ENCODE measurements at places on chromosomes 2 and 18. TPM values are rescaled to one million over a fixed set of nuclear protein-coding genes. Genes with fewer than 3 reads are reported as not detected.

- no peak for DNase-seq
Measured at GRCh38 chr2:158917121-158917520, 51.3 kb upstream of the TANC1 start.

- DNase-seq = no peak
Measured at GRCh38 chr2:149587950-149588487, 444 bp upstream of the MMADHC start.

DNA sequence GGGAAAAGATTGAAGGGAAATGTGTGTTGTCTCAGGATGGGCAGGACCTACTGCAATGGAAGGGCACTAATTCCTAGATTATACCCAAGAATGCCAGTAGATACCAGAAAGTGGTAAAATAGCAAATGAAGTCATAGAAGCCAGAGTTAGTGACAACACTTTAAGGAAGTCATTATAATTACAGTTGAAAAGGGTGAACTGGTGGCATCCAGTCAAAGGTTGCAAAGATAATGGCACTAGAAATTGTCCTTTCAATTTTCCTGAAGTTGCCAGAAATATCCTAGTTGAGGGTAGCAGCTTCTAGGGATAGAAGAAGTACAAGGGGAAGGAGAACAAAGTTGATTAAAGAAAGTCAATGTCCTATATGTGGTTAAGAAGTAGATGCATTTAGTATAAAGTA is 68.8 kb upstream of the GLS start:
- no peak for DNase-seq

DNA sequence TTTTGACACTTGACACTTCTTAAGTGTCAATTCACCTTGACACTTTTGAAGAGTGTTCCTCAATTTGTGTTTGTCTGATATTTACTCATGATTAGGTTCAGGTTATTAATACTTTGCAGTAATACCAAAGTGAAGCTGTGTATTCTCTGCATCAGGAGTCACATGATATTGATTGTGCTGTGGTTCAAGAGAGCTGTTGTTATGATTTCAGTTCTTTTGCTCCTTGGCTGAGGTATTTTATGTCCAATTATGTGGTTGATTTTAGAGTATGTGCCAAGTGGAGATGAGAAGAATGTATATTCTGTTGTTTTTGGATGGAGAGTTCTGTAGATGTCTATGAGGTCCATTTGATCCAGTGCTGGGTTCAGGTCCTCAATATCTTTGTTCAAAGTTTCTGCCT is 17.2 kb downstream of the EHBP1 start:
- DNase-seq = no peak

- DNase-seq = no peak
Measured at GRCh38 chr2:111973701-111974100, 75.3 kb downstream of the MERTK start.

GRCh38 chr2:39685126-39685525 is 19.4 kb downstream of the TMEM178A start:
- DNase-seq = no peak

GRCh38 chr2:8115456-8115855 is 566.4 kb upstream of the ID2 start:
- no peak for DNase-seq

DNA sequence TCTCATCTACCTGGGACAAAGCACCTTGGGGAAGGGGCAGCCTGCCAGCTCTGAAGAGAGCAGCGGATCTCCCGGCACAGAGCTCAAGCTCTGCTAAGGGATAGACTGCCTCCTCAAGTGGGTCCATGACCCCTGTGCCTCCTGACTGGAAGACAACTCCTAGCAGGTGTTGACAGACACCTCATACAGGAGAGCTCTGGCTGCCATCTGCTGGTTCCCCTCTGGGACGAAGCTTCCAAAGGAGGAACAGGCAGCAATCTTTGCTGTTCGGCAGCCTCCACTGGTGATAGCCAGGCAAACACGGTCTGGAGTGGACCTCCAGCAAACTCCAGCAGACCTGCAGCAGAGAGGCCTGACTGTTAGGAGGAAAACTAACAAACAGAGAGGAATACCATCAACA is 549.9 kb upstream of the LRATD1 start:
- no peak for DNase-seq

DNA sequence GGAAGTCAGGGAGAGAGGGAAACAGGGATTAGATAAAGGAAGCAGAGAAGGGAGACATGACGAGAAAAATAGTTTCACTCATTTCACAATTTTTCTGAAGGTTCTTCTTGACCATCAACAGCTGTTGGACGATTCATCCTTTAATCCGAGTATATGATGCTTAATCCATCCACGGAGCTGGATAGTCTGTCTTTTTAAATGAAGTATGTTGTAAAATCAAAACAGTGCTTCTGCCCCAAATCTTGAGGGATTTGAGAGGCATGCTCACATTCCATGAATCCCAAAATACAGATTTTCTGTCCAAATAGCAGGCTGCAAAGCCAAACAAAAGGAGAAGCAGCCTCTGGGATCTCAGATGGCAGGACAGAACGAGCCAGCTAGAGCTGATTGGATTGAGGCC is 47.5 kb downstream of the EPAS1 start:
- no peak for DNase-seq

GRCh38 chr2:29496198-29496597 is 381.0 kb downstream of the CLIP4 start:
- no peak for DNase-seq

- DNase-seq = no peak
Measured at GRCh38 chr2:202090530-202090929, 17.5 kb downstream of the KIAA2012 start.

DNA sequence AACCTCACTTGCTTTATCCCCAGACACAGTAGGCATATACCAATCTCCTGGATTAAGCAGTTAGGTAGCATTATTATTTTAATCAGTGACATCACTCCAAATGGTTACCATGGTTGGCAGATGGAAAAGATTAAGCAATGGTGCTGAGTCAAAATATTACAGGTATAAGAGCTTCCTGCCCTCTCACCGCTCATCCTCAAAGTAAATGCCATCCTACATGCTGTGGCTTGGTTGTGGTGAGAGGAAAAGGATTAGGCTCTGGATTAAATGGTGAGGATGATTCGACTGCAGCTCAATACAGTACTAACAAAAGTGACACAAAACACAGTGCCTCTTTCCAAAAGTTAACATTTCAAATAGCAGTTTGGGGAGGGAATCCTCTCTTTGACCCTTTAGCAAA is 108.9 kb upstream of the ACAA2 start:
- no peak for DNase-seq

DNA sequence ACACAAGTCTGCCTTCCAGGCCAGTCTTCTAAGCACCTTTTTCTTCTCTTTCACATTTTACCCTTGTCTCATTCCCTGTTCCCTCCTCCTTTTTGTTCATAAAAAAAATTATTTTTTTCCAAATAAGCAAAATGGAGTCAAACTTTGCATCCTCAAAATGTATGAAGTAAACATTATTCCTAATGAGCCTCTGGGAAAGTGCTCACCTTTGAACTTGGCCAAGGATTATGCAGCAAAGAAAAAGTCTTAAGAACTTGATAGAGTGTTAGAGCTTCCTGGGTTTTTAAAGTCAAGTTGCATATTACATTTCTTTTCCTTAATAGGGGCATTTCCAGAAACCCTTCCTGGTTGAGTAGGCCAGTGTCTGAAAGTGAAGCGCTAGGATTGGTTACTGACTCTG is 31.6 kb downstream of the EPAS1 start:
- DNase-seq = no peak

DNA sequence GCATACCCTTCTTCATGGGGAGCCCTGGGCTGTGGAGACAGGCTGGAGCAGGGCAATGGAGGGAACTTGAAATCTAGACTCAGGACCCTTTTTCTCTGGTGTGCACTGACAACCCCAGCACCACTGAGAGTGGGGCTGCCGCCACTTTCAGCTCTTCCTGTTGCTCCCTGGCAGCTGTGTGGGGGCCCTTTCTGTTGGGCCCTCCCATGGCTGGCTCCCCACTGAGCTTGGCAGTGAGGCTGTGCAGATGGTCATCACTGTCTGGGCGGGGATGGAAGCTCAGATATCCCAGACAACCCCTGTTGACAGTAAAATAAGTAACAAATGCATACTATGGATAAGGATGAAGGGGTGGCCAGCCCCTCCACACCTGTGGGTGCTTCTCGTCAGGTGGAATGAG is 6.7 kb downstream of the MYO7B start:
- no peak for DNase-seq

GRCh38 chr2:169572189-169572588 is 1.5 kb downstream of the FASTKD1 start:
- DNase-seq = no peak

- no peak for DNase-seq
Measured at GRCh38 chr18:45774065-45774521, 50.1 kb downstream of the SLC14A1 start.

DNA sequence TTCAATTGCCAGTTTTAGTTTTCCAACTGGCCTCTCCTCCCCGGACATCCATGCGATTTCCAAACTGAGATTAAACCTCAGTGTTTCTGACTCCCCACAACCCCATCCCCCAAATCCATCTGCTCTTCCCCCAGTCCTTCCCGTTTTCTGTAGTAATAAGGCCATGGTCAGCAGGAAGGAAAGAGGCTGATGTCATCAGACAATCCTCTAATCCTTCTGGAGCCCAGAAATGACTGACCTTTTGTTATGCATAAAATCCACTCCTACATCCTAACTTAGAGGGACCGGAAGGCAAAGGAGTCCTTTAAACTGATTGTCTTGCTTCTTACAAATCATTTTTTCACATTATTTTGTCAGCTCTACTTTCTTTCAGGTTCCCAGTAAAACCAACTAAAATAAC is 155.8 kb downstream of the INO80D start:
- DNase-seq = peak; percentile 87

DNA sequence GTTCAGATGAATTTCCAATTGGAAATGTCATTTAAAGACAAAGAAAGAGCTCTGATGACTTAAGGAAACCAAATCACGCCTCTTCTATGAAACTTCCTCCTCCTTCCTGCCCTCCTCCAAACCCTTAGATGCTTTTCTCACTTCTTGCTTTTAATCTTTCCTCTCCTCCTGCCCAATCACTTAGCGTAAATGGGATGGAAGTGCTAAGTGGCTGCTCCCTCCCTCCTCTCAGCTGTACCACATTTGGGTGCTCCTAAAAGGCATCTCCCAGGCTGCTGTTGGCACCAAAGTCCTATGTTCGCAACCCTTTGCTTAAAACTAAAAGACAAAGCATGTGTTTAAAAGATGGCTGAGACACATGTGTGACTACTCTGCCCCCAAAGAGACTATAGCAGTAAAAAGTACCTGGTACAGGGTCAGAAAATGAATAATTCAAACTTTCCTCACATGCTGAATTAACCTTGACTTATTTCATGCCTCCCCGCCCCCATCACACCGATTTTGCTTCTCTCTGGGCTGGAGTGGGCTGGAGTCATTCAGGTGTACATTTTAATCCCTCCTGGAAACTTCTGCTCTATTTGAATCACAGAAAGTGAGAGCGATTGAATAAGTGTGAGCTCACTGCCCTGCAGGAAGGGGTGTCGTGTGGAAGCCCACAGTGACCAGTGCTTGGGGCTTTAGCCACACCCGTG is 59.2 kb upstream of the KLF7 start:
- no peak for DNase-seq

DNA sequence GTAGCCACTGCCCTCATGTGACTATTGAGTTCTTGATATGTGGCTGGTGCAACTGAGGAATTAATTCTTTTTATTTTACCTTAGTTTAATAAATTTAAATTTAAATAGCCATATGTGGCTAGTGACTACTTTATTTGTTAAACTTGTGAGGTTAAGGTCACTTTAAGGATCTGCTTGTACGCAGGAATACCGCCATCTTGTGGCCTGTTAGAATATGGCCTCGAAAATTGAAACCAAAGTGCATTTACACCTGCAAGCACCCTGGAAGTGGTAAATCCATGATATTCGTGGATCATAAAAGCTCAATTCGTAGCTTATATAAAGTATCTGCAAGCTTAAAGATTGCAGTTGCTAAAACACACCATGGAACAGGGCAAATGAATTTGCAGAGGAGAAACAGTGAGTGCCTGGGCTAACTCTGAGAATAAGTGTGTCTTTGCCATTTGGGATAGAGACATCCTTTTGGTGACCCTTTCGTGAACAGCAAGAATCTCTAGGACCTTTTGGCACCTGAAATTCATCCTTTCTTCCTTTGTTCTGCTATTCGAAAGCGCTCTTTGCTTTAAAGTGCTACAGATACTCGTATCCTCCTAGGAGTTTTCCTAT is 59.9 kb upstream of the REG3A start:
- DNase-seq = peak; percentile 57

- DNase-seq = no peak
Measured at GRCh38 chr18:68569936-68570335, 145.0 kb downstream of the TMX3 start.

- no peak for DNase-seq
Measured at GRCh38 chr18:35174093-35174731, 66.6 kb upstream of the ZNF397 start.

DNA sequence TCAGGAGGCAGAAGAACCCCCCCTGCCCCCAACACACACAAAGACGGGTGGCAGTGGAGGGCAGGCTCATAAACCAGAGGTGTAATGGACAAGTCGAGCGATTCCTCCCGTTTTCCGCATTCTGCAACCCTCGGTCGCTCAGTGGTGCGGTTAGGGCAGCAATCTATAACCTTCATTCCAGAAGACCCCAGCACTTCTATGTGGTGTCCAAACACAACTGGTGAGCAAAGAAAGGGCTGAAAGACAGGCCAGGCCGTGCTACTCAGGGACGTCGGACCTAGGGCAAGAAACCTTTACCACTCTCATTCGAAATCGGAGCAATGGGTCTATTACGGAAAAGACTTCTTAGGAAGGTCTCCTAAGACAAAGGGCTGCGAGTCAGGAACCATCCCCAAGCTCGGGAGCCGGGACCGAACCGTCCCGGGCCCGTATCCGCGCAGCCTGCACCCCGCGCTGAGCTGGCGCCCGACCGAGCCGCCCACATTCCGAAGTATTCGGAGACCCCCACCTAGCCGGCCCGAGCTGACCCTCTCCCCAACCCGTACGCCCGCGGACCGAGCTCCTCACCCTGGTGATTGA is 568 bp downstream of the ARL5A start:
- DNase-seq = peak; percentile 50

- no peak for DNase-seq
Measured at GRCh38 chr2:239561446-239562001, 160.7 kb upstream of the HDAC4 start.

DNA sequence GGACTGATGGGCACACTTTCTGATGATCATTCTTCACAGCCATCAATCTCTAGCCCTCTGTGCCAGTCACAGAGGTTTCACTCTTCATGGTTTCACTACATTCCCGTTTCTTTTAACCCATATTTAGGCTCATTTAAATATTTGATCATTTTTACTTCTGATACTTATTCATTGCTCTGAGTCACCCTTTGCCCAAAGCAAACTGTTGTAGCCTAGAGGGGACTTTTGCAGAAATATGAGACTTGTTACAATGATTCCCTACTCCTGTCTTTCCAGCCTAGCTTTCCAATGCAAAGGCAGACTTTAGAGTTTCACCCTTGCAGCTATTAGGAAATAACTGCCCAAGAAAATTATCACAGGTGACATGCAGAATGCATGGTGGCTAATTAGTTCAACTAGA is 444.2 kb downstream of the PTPRM start:
- DNase-seq = no peak

GRCh38 chr18:45412577-45412976 is 202.7 kb upstream of the SLC14A2 start:
- no peak for DNase-seq

The PRSS56 gene
- not detected for total RNA-seq

The ABCB11 gene
- under 0.01 TPM for total RNA-seq

The DCTN1 gene
- total RNA-seq = 207 TPM

The RFTN2 gene
- 14.4 TPM for total RNA-seq

The IDH1 gene
- 137 TPM for total RNA-seq

The LINC00305 gene
- not detected for total RNA-seq

The GDF7 gene
- 28.1 TPM for total RNA-seq

The SLC4A5 gene
- not detected for total RNA-seq

The DTYMK gene
- 36.2 TPM for total RNA-seq

The ITGB6 gene
- total RNA-seq = 0.85 TPM

The ASPRV1 gene
- total RNA-seq = 0.34 TPM

The OSBPL6 gene
- total RNA-seq = 5.3 TPM

Measured in dermis blood vessel endothelial cell (primary cell).